ENCODE measurements at places on chromosomes 7 and 10. TPM values are rescaled to one million over a fixed set of nuclear protein-coding genes. Genes with fewer than 3 reads are reported as not detected.

GJC3 gene
- total RNA-seq: 2.6 TPM

FGL2 gene
- 242 TPM for total RNA-seq

SUN3 gene
- total RNA-seq: not detected

CAMK1D gene
- total RNA-seq: 8.7 TPM

NKX2-3 gene
- not detected for total RNA-seq

PTN gene
- total RNA-seq: 4.7 TPM

GRCh38 chr7:54995166-54995565, 23.7 kb upstream of the EGFR start:
- H3K27me3 ChIP-seq: no peaks in the 10 kb centered on the region
- no peaks in the 10 kb centered on the region for H3K4me1 ChIP-seq
- no peak overlapping the region for H3K4me3 ChIP-seq
- DNase-seq: no peak
- no peaks in the 10 kb centered on the region for H3K36me3 ChIP-seq
- no peak overlapping the region for H3K27ac ChIP-seq

- H3K4me1 ChIP-seq: peaks cover 20% of the 10 kb centered on the region
- H3K4me3 ChIP-seq: no peak overlapping the region
- no peaks in the 10 kb centered on the region for H3K36me3 ChIP-seq
- no peak for DNase-seq
- no peaks in the 10 kb centered on the region for H3K27me3 ChIP-seq
Observed at GRCh38 chr10:3834404-3834803, 49.4 kb upstream of the KLF6 start.

- no peak overlapping the region for H3K27ac ChIP-seq
- DNase-seq: no peak
- H3K36me3 ChIP-seq: no peaks in the 10 kb centered on the region
- no peaks in the 10 kb centered on the region for H3K27me3 ChIP-seq
- no peak overlapping the region for H3K4me3 ChIP-seq
- no peaks in the 10 kb centered on the region for H3K4me1 ChIP-seq
Observed at GRCh38 chr10:118238573-118239235, 103.4 kb downstream of the FAM204A start.

DNA sequence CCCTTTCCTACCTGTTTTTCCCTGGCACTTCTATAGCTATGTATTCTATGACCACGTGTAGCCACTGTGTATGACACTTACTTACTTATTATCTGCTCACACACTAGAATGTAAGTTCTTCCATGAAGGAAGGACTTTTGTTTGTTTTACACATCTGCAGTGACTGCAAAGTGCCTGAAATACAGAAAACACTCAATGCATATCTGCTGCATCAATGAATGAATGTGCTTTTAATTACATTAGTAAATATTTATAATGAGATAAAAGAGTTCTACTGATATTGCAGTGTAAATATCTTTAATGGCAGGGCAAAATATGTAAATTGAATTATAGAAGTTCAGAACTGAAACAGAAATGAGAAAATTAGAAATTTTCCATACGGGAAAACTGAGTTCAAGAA, 43.5 kb upstream of the CDC14C start:
- no peak for DNase-seq
- H3K36me3 ChIP-seq: no peaks in the 10 kb centered on the region
- no peaks in the 10 kb centered on the region for H3K4me1 ChIP-seq

GRCh38 chr10:77817541-77817940, 109.0 kb downstream of the DLG5 start:
- H3K27ac ChIP-seq: no peak overlapping the region
- H3K27me3 ChIP-seq: no peaks in the 10 kb centered on the region
- H3K36me3 ChIP-seq: peaks cover 79% of the 10 kb centered on the region

GRCh38 chr10:123706236-123706635, 40.1 kb downstream of the GPR26 start:
- H3K36me3 ChIP-seq: no peaks in the 10 kb centered on the region
- no peak for DNase-seq
- H3K4me1 ChIP-seq: no peaks in the 10 kb centered on the region
- H3K27ac ChIP-seq: no peak overlapping the region
- no peaks in the 10 kb centered on the region for H3K27me3 ChIP-seq

DNA sequence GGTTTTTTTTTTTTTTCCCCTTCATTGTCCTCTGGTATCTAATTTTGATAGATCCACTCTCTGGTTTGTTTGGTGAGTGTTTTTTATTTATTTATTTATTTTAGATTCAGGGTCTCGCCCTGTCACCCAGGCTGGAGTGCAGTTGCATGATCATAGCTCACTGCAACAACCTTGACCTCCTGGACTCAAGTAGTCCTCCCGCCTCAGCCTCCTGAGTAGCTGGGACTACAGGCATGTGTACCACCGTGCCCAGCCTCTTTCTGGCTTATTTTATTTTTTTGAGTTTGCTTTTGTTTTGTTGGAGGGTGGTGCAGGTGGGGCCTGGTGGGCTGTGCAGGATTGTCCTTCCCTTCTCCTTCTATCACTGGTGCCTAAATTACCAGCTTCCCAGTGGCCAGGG, 187.2 kb upstream of the SH2B2 start:
- no peak for DNase-seq
- H3K27me3 ChIP-seq: no peaks in the 10 kb centered on the region
- peaks cover 11% of the 10 kb centered on the region for H3K36me3 ChIP-seq

- no peaks in the 10 kb centered on the region for H3K27me3 ChIP-seq
- no peak for DNase-seq
- no peak overlapping the region for H3K4me3 ChIP-seq
- no peaks in the 10 kb centered on the region for H3K4me1 ChIP-seq
- no peaks in the 10 kb centered on the region for H3K36me3 ChIP-seq
Observed at GRCh38 chr10:80583685-80584084, 46.0 kb downstream of the SH2D4B start.

- DNase-seq: no peak
- H3K36me3 ChIP-seq: no peaks in the 10 kb centered on the region
- H3K27me3 ChIP-seq: no peaks in the 10 kb centered on the region
- no peak overlapping the region for H3K27ac ChIP-seq
Observed at GRCh38 chr10:5068274-5068984, 25.8 kb upstream of the AKR1C3 start.

DNA sequence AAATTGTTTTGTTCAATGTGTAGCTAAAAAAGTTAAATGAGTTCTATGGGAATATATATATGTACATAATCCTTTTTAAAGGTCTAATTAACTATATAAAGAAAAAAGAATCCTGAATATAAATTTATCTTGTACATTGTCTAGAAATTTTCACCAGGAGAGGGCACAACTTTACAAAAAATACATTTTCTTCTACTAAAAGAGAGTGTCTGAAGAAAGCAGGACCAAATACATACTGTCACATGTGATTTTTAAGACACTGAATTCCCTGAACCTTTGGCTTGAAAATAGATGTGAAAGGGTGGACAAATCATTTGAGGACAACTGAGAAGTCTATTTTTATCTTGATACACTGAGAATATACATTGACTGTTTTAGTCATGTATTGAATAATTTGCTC, 204.3 kb downstream of the DGKB start:
- no peaks in the 10 kb centered on the region for H3K27me3 ChIP-seq
- H3K4me1 ChIP-seq: no peaks in the 10 kb centered on the region
- H3K27ac ChIP-seq: no peak overlapping the region
- H3K4me3 ChIP-seq: no peak overlapping the region
- DNase-seq: no peak

GRCh38 chr7:16586081-16586874, 59.3 kb downstream of the ANKMY2 start:
- H3K4me1 ChIP-seq: peaks cover 6% of the 10 kb centered on the region
- no peak for DNase-seq
- no peak overlapping the region for H3K27ac ChIP-seq
- H3K36me3 ChIP-seq: no peaks in the 10 kb centered on the region

DNA sequence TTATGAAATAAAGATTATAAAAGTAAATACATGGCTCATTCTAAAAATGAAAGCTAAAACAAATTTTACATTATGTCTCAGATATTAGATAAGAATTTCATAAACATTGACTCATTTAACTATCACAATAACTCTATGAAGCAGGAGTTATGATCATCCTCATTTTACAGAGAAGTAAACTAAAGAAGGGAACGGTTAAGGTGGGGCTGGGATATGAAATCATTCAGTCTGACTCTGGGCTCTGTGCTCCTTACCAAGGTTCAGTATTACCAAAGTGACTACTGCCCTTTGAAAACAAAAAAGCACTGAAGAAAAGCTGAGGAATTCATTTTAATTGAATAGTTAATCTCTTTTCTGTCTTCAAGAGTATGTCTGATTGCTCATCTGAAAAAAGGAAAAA, 22.1 kb upstream of the CUBN start:
- H3K36me3 ChIP-seq: no peaks in the 10 kb centered on the region
- peak overlapping the region; percentile 15 for H3K4me3 ChIP-seq
- H3K27ac ChIP-seq: peak overlapping the region; percentile 84

GRCh38 chr7:137850571-137850970, 3.8 kb upstream of the DGKI start:
- no peaks in the 10 kb centered on the region for H3K27me3 ChIP-seq
- DNase-seq: no peak
- peaks cover 4% of the 10 kb centered on the region for H3K4me1 ChIP-seq
- H3K4me3 ChIP-seq: no peak overlapping the region
- no peak overlapping the region for H3K27ac ChIP-seq
- no peaks in the 10 kb centered on the region for H3K36me3 ChIP-seq

- no peaks in the 10 kb centered on the region for H3K4me1 ChIP-seq
- no peak overlapping the region for H3K27ac ChIP-seq
Observed at GRCh38 chr7:142646386-142647140, 102.7 kb upstream of the PRSS1 start.

DNA sequence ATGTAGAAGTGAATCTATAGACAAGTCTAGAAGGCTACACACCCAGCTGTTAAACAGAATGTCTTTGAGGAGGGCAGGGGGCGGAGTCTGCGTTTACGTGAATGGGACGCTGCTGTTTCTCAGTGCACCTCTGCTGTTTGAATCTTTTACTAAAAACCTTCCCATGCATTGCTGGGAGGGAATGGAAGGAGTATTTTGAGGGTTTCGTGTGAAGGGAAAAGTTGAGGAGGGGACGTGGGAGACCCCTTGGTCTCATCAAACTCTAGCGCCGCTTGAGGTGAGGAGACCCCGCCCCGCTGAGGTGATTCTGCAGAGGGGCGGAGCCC, 492 bp upstream of the VCL start:
- no peaks in the 10 kb centered on the region for H3K36me3 ChIP-seq
- H3K27me3 ChIP-seq: no peaks in the 10 kb centered on the region
- H3K4me3 ChIP-seq: peak overlapping the region; percentile 93
- peaks cover 39% of the 10 kb centered on the region for H3K4me1 ChIP-seq
- peak; percentile 15 for DNase-seq
- peak overlapping the region; percentile 95 for H3K27ac ChIP-seq

DNA sequence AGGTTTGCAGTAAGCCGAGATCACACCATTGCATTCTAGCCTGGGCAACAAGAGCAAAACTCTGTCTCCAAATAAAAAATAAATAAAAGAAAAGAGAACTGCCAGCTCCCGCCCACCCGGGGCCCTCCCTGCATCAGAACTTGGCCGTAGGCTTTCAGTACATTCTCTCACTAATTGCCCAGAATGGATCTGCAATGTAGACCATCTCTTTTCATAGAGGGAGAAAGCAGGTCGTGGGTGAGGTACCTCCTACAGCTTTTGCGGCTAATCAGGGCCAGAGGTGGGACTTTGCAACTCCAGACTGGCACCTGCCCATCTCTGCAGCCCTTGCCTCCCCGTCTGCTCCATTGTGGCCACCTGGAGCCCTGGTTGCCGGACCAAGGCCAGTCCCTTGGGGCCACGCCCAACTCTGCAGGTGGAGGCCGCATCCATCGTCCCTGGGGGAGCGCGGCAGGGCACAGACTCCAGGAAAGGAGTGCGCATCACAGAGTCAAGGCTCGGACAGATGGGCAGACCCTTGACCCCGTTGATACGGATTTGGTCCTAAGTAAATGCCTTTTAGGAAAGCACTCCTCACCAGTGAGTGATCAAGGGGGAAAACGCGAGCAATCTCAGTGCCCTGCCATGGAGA, 179.1 kb upstream of the SH2B2 start:
- H3K36me3 ChIP-seq: peaks cover 9% of the 10 kb centered on the region
- no peaks in the 10 kb centered on the region for H3K27me3 ChIP-seq
- DNase-seq: no peak
- H3K4me3 ChIP-seq: no peak overlapping the region

DNA sequence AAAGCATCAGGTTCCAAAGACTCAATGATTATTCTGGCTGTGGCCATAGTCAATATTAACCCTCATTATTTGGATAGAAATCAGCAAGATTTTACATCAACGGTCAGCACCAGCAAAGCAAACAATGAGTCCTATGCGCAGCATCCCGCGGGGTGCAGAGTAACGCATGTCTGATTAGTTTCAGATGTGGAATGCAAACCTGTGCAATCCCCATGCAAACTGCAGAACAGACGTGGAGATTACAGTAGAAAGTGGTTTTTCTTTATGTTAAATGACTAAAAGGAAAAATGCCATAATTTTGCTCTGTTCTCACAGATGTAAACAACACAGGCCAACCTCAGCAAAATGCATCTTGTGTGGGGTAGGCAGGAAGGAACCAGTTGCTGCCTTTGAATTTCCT, 258.1 kb upstream of the GRB10 start:
- no peak overlapping the region for H3K27ac ChIP-seq
- H3K4me3 ChIP-seq: no peak overlapping the region
- H3K36me3 ChIP-seq: no peaks in the 10 kb centered on the region
- H3K4me1 ChIP-seq: no peaks in the 10 kb centered on the region
- H3K27me3 ChIP-seq: no peaks in the 10 kb centered on the region
